ENCODE measurements at places on chromosomes 1 and 21.
A peak's percentile ranks its signal among the peaks of the same experiment; 100 is the strongest.

- no peak for DNase-seq
These were observed 32.2 kb upstream of the GADD45A start for GRCh38 chr1:67652800-67653199.

- no peak for DNase-seq
These were observed 221.5 kb downstream of the RERE start for GRCh38 chr1:8595941-8596340.

DNA sequence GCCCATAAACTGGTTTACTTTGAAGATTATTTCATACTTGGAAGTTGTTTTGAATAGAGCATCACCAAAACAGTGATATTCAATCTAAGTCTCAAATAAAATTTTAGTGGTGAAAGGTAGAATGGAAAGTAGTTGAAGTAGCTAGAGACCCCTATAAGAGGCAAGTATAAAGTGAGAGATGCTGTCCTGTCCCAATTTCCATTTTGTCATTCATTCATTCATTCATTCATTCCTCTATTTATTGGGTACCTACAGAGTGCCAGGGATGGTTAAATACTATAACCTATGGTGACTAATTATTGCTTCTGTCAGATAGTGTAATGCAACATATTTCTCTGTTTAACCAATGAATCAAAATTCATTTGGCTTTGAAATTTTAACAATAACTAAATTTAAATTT is 32.7 kb downstream of the RRAGC start:
- DNase-seq, result no peak

GRCh38 chr1:231421546-231421970 is 529 bp downstream of the EGLN1 start:
- DNase-seq, result peak; percentile 15

DNA sequence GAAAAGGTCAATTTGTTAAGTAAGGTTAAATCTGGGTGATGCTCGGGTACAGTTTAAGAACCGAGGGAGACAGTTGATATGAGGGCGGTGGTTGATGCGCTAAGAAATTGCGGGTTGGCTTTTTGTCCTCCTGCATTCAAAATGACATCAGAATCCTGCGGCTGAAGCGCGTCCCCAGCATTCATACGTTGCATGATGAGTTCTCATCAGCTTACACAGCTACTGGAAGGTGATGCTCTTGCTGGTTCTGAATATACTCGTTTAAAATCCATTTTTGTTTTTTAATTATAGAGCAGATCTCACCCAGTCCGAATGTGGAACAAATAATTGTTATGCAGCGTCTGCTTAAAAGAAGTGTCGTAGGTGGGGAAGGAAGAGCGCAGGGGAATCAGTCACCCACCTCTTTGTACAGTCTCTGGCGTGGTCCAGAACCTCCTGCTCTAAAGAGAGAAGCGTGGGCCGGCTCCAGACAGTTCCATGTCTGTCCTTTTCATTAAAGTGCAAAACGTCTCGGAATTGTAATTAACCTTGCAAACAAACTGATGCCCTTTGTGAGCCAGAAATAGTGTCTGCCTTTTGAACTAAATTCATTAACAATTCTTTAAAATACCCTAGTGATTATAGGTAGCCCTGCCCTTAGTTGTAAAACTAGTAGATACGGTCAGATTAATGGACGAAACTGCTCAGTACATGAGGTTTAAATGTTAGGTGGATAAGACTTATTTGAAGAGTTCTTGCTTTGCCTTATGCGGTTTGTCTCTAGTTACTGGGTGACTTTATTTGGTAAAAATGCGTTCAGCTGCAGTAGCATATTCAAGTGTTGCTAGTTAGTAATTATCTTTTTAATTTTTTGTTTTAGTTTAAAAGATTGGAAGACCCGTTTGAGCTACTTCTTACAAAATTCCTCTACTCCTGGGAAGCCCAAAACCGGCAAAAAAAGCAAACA is 741 bp downstream of the RGS2 start:
- DNase-seq, result no peak

- DNase-seq, result no peak
These were observed 22.8 kb downstream of the TAS1R2 start for GRCh38 chr1:18836654-18837053.

DNA sequence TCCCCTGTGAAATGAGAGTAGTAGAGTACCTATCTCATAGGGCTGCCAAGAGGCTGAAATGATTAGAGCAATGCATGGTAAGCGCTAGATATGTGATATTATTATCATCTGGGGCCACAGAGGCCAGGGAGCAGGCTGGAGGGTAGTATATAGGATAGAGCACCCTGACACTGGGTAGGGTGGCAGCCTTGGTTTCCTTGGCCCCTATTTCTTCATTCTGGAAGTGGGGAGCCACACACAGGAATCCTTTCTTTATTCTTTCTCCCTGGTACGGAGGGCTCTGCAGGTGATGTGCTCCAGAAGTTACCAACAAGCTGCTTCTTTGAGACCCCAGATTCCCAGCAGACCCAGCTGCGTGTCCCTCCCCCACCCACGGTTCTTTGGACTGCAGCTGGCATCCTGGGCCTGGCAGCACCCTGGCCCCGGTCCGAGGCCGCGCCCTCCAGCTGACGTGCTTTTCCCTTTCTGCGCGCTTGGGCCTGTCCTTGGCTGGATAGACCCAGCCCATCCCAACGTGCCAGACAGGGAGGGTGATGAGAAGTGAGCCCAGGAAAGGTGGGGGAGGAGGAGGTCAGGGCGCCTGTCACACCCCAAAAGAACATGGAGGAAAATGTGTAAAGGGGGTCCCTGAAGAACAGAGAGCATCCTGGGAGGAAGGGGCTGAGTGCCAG is 18.2 kb downstream of the INAVA start:
- no peak for DNase-seq

- no peak for DNase-seq
These were observed 128.2 kb downstream of the KCNN3 start for GRCh38 chr1:154741741-154742495.

GRCh38 chr1:65278376-65279069 is 30.8 kb upstream of the DNAJC6 start:
- no peak for DNase-seq

DNA sequence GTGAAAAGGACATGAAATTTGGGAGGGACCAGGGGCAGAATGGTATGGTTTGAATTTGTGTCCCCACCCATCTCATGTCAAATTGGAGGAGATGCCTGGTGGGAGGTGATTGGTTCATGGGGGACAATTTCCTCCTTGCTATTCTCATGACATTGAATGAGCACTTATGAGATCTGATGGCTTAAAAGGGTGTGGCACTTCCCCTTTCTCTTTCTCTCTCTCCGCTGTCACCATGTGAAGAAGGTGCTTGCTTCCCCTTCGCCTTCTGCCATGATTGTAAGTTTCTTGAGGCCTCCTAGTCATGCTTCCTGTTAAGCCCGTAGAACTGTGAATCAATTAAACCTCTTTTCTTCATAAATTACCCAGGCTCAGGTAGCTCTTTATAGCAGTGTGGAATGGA is 7.6 kb upstream of the GBP4 start:
- DNase-seq, result no peak

GRCh38 chr1:1421907-1422464 is 910 bp upstream of the ANKRD65 start:
- DNase-seq, result no peak

DNA sequence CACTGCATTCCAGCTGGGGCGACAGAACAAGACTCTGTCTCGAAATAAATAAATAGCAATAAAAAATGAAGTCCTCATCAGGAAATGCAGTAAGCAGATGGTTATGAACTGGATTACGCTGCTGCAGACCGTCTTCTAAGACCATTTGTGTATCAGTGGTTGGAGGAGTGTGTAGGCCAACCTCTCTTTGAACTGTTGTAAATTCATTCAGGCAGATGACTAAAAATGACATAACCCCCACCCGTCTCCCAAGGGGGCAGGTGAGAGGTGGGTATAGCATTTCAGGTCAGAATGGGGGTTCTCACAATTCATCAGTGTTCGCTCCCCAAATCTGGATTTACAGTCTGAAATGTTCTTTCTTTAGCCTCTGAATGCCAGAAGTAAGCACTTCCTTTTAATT is 177.3 kb downstream of the KIF26B start:
- no peak for DNase-seq

GRCh38 chr1:33140153-33141149 is 41.4 kb downstream of the TRIM62 start:
- no peak for DNase-seq

DNA sequence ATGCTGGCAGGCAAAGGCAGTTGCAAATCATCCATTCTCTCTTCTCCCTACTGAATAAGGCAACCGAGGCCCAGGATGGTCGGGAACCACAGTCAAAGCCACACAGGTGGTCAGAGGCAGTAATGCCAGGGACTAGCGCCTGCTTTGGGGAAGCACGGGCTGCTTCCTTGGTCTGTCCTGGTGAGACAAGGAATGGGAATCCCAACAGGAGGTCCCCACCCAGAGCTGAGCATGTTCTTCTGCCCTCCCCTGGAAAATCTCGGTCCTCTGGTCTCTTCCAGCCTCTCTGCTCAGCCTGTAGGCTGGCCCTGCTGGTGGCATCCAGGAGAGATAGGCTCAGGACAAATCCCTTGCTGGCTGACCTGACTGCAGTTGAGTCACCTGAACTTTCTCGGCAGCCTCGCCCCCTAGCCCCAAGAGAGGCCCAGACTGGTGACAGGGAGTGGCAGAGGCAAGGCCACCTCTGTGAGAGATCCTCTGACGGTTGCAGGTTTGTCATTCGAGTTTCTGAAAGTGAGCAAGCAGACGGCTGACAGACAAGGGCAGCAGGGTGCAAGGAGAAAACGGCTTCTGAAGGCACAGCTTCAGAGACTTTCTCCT is 5.8 kb downstream of the OLIG1 start:
- no peak for DNase-seq

DNA sequence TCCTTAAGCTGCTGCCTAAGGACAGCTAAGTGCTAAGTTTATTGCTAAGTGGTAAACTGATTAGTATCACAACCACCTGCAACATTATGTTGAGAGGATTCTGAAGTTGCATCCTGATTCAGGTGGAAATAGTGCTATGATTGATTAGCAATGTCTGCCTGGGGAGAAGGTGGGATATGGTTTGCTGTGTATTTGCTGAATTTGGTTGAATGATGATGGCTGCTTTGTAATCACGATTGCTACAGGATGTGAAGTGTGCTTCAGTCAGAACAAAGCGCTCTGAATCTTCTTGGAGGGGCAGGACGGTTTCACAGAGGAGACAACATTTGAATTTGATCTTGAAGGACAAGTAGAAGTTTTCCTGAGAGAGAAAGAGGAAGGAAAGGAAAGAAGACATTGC is 226.0 kb downstream of the ST6GALNAC3 start:
- no peak for DNase-seq

- no peak for DNase-seq
These were observed 81.9 kb downstream of the SIM2 start for GRCh38 chr21:36780861-36781260.

DNA sequence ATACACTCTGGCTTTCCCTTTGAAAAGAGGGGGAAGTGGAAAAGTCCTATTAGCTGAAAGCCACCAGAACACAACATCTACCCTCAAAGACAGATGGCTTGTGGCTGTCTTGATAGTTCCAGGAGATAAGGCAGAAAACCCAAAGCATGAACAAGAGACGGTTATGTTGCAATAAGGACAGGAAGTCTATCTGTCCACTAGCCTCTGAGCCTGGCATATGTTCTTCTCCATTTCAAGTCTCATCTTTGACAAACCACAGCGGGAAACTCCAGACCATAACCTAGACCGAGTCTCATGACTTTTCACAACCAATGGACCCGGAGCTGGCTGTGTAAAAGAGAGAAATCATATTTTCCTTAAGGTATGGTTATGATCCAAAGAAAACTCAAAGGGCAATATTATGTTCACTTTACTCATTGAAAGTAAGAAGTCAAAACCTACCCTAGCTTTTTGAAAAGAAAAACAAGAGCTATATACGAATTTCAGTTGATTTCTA is 33.8 kb downstream of the DUSP10 start:
- no peak for DNase-seq

- DNase-seq, result no peak
These were observed 126.2 kb upstream of the SERBP1 start for GRCh38 chr1:67556297-67556900.

GRCh38 chr1:95095833-95096217 is 21.3 kb upstream of the TLCD4 start:
- no peak for DNase-seq

GRCh38 chr1:205581321-205581980 is 50.4 kb downstream of the ELK4 start:
- no peak for DNase-seq

DNA sequence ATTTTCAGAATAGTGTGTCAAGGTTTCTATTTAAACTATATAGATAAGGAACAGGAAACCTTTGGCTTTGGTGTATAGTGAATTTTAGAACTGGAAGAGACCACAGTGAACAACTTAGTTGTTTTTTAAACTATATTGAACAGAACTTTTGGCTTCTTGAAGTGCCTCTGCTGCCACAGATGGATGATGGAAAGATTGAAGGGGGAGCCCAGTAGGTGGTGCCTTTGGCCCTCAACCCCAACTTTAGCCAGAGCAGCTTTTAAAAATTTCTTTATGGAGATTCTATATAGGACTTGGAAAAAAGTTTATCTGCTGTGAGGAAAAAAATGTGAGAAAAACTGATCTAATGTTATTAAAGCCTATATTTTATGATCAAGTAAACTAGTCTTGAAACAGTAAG is 50.2 kb downstream of the SWT1 start:
- no peak for DNase-seq

DNA sequence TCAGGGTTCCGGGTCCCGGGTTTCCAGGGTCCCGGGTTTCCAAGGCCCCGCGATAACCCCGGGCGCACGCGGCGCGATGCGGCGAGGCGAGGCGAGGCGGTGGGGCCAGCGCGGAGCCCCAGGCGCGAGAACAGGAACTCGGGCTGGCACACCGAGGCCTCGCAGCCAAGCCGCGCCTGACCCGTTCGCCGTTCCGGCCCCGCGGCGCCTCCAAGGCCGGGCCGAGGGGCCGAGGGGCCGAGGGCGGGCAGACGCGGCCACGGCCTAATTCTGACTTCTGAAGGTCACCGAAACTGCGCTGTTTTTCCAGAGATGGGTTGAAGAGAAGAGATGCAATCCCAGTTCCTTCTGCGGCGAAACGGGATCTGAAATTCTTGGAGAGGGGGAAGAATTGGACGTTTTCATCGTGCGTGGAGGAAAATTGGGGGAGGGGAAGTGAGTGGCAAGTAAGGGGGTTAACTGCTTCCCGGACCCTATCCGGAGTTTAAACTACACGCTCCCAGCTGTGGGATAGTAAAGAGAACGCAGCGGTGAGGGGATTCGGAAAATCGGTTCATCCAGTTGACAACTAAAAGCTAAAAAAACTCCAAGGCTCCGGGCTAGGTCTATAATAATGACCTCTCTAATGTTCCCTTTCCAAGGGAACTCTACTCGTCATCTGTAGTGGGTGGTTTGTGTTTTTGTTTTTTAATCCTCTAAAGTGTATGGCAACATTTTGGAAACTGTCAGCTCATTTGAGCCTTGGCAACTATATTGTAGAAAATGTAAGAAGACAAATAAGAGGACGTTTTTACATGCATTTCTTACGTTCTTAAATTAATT is 8.2 kb downstream of the TBX15 start:
- DNase-seq, result no peak

All from T47D (cell line).